NCI-H526 (cell line): ENCODE measurements at places on chromosomes 6 and 20.

DNA sequence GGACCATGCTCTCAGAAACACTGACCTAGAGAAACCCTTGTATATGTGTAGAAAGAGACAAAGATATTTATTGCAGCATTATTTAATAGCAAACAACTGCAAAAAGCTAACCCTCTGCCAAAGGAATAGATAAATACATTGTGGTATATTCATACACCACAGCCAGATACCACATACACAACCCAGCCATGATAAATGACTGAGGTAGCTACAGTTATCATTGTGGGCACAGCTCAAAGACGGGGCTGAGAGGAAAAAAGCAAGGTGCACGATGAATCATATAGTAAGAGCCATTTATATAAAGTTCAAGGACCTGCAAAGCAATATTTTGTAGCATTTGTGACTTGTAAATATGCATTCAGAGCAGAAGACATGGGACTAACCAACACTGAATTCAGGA lies 30.8 kb downstream of the RSPO4 start:
- DNase-seq: no peak

DNA sequence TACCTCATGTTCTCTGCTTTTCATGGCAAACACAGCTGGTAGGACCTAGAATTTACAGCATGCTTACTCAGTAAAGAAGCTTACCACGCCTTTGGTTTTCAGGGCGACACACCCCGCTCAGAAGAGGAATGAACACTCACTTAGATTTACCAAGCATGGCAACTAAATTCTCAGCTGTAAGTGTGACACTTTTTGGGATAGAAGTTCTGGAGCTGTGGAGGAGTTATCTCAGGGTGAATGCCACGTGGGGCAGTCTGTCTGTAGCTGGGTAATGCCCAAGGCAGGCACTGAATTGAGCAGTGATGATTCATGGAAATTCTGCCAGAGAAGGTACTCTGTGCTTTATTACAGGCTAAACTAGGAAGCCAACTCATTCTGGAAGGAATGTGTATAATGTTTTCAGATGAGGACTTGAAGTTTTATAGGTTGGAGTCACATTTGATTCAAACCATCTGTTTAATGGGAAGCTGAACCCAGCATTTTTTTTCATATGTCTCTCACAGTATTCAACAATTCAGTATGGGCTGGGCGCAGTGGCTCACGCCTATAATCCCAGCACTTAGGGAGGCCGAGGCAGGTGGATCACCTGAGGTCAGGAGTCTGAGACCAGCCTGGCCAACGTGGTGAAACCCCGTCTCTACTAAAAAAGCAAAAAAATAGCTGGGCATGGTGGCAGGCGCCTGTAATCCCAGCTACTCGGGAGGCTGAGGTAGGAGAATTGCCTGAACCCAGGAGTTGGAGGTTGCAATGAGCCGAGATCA lies 3.5 kb upstream of the PRIM2 start:
- no peak for DNase-seq

- DNase-seq: peak; percentile 47
Observed at GRCh38 chr6:2695454-2696095, 55.1 kb downstream of the MYLK4 start.

DNA sequence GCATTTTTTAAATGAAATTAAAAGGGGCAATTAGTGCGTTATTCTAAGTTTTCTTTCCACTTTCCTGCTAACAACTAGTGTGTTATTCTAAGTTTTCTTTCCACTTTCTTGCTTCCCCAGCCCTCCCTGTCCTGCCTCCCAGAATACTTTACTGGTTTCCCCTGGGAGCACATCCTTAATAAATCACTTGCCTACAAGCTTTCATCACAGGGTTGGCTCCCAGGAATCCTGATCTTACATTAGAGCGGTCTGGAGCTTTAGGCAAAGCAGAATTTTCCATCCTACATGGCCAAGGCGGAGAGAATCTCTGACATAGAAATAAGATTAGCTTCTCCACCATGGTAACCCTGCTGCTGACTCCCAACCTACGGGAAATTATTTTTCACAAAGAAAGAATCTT lies 150.4 kb downstream of the BFSP1 start:
- no peak for DNase-seq

GRCh38 chr6:13453771-13454251 lies 33.6 kb downstream of the GFOD1 start:
- no peak for DNase-seq

DNA sequence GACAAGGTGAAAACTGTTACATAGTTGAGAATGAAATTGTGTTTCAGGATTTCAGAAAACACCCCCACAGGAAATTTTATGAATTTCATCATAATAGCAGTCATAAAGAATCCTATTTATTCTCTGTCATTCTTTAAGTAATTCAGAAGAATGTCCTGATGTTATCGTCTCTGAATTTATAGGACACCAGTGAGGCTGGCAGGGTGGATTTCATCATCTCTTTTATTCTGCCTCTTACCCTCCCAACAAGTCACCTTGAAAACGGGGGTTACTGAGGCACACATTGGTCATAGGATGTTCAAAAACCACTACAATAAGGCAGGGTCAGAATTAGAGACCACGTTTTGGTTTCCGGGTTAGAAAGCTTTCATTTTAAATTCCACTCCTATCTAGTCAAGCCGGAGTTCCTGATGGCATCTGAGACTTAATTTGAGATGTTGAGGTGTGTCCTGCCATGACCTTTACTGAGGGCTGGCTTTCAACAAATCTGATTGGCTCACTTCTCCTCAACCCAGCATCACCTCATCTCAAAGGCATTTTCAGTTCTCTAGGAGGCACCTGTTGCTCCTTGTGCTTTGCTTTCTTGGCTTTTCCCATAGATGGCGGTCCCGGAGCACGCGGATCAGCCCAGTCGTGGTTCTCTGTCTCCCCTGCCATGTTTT lies 230.6 kb upstream of the SUPT3H start:
- DNase-seq: no peak

DNA sequence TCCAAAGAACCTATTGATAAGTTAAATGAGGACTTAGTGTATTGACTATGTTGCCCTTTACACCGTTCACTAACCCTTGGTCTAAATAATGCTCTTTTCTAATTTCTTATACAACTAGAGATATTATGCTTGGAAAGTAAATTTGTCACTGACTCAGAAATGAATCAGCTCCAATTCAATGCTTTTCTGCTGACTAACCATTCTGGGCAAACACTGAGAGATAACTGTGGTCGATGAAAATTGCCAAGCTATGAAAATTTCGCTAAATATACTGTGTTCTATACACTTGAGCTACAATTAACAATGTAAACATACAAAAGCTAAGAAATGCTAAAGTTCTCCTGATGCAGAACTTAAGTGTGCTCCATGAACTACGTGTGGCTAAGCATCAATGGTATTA lies 23.1 kb upstream of the FBXO9 start:
- no peak for DNase-seq

DNA sequence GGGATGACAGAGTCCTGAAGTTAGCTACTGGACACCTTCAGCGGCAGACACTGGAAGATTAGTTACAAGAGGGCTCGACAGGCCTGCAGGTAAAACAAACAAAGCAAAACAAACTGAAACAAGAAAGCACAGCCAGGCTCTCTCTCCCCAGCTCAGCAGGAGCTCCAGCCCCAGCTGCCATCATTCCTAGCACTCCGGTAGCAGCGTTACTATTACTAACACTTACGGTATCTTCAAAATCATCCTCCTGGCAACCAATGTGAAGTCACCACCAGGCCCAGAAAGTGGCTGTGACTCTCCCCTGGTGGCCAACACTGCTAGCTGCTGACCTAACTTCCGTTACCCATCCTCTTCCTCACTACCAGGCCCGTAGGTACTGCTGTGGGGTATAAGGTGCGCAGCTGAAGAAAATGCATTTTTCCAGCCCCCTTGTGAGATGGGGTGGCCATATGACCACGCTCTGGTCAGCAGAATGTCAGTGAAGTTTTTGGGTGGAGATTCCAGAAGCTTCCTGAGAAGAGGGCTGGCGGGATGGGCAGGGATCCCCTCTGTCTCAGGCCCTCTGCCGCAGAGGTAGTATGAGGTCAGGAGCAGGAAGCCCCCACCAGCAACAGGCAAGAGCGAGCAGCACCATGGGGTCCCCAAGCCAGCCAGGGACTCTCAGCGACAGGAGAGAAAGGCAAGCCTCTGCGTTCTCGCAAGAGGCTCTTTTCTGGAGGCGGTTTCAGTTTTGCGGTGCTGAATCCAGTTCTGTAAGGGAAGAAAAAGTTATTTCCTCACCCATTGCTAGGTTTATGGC lies 37.4 kb upstream of the TBXT start:
- no peak for DNase-seq

DNA sequence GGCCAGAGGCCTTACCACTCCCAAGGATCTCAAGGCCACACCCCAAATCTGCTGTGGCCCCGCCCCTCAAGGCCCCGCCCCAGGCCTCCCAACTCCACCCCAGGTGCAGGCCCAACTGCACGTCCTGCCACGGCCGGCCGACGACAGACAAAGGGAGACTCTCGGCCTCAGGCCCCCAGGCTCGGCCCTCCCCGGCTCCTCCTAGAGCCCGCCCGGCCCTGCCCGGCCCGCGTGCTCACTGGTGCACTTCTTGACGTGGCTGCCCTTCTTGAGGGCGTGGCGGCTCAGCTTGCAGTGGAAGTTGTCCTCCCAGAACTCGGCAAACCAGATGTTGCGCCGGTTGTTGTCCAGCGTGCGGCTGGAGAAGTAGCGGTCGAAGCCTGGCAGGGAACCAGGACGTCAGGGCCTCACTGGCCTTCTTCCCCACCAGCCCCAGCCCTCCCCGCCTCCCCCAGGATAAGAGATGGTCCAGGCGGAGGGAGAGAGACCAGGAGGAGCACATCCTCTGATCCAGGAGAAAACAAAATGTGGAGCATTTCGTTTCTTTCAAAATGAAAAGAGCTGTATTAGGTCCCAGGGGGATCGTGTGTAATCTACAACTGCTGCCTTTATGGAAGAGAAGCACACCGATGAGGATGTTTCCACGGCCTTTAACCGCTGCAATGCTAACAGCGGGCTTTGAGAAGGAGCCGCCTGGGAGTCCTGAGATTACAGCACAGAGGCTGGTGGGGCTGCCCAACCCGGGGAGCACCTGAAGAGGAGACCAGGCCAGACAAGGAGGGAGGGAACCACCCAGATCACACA lies 89.4 kb downstream of the GRM4 start:
- peak; percentile 53 for DNase-seq

DNA sequence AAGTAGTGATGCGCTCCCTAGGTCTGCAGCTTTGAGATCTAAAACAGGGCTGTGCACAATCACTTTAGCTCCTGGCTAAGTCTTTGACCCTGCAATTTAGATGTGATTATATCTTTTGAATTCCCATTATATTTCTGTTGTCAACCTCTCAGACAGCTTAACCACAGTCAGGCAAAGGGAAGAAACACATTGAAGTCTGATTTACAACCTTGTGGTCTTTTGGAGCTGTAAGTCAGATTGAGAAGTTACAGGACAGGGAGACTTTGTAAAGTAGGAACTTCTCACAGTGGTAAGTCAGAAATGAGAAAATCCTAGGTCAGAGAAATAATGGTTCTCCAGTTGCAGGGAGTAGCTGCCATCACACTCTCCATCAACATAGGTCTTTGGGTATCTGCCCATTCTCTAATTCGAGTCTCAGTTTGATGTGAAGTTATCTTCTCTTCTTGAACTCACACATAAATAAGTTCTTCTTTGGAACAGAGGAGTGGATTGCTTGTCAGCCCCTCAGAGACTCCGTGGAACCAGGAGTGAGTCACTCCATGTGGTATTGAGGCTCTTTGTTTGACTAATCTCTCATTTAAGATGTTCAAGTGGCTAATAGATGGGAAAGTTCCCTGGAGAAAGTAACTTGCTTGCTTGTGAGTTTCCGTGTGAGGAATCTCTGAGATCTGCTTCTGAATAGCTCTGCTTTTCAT lies 35.0 kb upstream of the SGK1 start:
- DNase-seq: no peak

- DNase-seq: no peak
Observed at GRCh38 chr6:30820193-30820592, 64.1 kb upstream of the DDR1 start.

- peak; percentile 87 for DNase-seq
Observed at GRCh38 chr20:45311589-45312211, 3.6 kb upstream of the MATN4 start.

DNA sequence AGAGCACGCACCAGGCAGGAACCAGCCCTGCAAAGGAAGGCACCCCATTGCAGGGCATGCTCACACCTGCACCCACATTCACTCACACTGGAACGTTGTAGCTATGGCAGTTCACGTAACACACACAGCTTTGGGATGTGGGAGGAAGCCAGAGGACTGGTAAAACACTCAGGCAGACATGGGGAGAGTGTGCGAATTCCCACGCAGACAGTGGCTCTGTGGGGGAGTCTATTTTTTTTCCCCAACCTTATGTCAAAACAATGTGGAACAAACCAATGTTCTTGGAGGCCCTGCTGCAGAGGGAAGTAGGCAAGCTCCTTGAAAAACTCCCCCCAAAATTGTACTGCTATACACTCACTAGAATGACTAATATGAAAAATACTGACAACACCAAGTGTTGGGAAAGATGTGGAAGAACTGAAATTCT lies 91.0 kb downstream of the PPP1R14C start:
- DNase-seq: no peak

DNA sequence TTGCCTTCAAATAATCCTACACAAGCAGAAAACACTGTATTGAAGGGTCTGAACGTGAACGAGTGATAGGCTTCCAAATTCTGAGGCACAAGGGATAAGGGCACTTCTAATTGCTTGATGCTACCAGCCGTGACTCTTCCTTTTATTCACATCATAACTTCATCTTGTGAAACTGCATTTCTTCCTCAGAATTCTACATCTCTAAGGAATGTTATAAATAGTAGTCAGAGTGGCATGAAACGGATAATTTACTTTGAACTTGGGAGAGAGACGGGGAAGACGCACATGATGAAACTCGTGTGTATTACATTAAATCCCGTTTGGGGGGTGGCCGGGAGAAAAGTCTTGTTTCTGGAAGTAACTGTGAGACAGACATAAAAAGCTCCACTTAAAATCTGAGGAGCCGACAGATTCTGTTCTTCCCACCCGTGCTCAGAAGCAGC lies 754 bp downstream of the HDDC2 start:
- no peak for DNase-seq

- DNase-seq: no peak
Observed at GRCh38 chr20:6579824-6580223, 187.7 kb upstream of the BMP2 start.

DNA sequence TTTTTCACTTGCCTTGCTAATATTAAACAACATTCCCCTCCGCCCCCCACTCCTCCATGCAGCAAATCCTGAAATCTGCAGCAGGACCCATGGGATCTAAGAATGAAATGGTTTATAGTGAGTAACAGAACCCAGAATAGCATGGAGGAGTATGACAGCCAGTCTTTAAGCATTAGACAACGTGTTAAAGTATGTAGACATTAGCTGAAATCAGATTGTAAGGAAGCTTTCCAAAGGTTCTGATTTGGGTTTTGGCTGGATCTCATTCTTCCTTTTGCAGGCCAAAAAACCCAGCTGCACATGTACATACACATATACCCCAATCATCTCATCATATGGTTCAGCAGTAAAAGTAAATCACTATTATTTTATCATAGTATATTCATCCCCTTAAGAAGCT lies 126.5 kb downstream of the GJA10 start:
- DNase-seq: no peak
